HT-29 (cell line): ENCODE measurements at places on chromosomes 6 and 20.
A peak's percentile ranks its signal among the peaks of the same experiment; 100 is the strongest.

DNA sequence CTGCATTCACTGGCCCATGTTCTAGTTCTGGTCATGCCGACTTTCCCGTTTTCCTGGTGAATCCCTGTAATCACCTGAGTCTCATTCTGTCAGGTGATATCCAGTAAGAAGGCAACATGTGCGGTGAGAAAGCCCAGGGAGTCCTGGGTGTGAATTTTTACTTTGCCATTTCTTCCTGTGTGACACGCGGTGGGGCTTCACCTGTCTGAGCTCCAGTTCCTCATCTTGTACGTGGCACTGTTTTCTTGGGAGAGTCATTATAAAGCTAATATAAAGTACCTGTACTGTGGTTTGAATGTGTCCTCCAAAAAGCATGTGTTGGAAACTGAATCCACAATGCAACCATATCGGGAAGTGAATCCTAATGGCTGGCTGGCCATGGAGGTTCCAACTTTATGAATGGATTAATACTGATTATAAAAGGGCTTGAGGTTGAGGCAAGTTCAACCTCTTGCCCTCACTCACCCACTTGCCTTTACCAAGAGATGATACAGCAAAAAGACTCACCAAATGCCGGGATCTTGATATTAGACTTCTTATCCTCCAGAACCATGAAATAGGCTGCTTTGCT, 5.1 kb downstream of the HLA-E start:
- DNase-seq, result no peak

GRCh38 chr6:137647762-137648447, 153.7 kb upstream of the OLIG3 start:
- DNase-seq, result no peak

- DNase-seq, result no peak
Measured at GRCh38 chr6:23563323-23563722, 562.7 kb upstream of the NRSN1 start.

DNA sequence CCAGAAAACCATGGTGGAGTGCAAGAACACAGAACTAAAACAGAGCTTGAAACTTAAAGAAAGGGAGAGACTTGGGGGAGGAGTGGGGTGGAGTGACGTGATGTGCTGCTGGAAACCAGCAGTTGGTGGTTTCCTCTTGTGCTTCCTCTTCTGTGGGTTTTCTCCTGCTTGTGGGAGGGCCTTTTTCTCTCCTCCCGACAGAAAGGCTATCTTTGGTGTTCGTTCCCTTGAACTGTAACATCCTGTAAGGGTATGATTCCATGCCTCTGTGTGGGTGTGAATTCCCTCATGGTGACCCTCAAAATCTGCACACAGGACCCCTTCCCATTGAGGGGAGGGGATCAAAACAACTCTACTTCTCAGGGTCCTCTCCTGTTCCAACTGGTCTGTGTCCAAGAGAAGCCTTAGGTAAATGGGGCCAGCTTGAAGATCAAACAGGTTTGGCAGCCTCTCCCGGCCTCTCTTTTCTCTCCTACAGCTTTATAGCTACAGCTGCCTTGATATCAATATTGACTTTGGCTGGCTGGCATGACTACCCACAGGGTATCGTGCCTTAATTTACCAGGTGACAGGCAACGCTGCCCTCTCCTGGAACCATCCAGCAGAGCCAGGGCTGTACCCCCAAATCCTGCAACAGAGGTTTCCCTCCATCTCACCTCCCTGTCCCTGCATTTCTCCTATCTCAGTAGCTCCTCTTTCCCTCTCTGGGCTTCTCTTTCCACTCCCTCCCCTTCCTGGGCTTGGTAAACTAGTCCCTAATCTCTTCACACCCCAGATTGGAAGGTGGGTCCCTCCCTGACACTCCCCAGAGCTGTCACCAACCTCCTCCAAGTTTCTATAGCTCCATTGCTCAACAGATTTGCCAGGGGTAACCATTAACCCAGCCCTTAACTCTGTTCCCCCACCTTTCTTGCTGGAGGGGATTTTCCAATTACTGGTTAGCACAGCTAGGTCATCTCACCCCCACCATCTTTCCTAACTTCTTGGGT, 1.5 kb upstream of the MSH5 start:
- DNase-seq, result peak; percentile 96

GRCh38 chr6:10624836-10625235, 69.6 kb downstream of the C6orf52 start:
- DNase-seq, result no peak

GRCh38 chr6:133547136-133547535, 306.0 kb downstream of the EYA4 start:
- DNase-seq, result no peak

DNA sequence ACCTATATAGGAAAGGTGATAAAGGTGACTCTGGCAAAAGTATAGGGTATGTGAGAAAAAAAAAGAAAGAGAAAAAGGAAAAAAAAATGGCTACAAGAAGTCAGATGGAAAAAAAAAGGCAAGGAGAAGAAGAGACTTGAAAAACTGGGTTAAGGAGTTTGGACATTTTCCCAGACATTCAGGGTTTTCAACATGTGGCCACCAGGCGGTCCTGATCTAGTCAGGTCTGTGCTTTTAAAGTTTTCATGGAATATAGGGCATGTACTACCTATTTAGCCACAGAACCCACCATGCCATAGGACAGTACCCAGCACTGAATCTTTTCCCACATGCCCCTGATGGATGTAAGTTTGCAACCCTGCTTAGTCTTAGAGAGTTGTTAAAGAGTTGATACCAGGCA, 433.7 kb downstream of the MAFB start:
- peak; percentile 21 for DNase-seq

GRCh38 chr20:61785567-61785816, 280.2 kb downstream of the TAF4 start:
- DNase-seq, result no peak

- DNase-seq, result no peak
Measured at GRCh38 chr20:33555755-33556154, 65.9 kb downstream of the CBFA2T2 start.

- DNase-seq, result no peak
Measured at GRCh38 chr6:21741221-21742109, 147.9 kb downstream of the SOX4 start.

- no peak for DNase-seq
Measured at GRCh38 chr6:12408752-12409151, 118.6 kb downstream of the EDN1 start.

GRCh38 chr20:20261159-20261558, 106.7 kb upstream of the INSM1 start:
- DNase-seq, result no peak

DNA sequence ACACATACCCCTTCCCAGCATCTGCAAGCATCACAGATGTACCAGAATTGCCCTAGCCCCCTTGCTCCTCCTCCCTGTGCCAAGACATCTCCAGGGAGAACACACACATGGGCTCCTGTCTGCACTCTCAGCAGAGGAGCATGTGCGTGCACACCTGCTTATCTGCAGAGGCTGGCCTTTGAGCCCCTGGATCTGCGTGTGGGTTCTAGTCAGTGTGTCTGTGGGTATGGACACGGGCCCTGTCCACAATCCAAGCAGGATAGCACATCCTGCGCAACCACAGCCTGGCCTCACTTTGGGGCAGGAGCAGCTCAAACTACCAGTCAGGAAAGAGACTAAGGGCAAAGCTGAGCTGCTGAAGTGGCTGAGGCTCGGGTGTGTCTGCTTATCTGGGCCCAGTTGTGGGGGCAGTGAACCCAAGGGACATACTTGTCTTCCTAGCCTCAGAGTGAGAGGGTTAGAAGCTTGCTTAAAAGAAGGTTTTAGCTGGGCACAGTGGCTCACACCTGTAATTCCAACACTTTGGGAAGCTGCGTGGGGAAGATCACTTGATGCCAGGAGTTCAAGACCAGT, 41.0 kb downstream of the HM13 start:
- no peak for DNase-seq

- no peak for DNase-seq
Measured at GRCh38 chr6:108118359-108118724, 43.8 kb upstream of the OSTM1 start.

GRCh38 chr20:62550087-62550632, 74.4 kb upstream of the GATA5 start:
- no peak for DNase-seq

DNA sequence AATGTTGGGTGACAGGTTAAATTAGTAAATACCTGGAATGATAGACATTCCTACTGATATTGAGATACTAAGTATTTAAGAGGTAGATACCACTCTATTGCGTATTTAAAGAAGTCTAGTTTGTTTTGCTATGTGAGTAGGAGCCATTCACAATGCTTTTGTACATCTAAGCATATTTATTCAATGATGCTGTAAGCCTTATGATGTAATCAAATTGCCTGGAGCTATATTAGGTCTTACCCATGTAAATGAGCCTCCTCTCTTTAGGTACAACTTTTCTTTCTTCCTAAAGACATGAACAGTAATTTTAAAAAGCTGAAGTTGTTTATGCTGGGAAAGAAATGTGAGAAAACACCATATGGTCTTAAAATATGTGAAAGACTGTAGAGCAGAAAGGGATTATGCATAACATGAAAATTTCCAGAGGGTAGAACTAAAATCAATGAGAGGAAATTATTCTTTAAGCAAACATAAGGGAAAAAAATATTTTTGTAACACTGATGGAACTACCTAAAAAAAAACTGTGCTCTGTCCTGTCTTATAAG, 526.7 kb downstream of the EPHA7 start:
- DNase-seq, result no peak

DNA sequence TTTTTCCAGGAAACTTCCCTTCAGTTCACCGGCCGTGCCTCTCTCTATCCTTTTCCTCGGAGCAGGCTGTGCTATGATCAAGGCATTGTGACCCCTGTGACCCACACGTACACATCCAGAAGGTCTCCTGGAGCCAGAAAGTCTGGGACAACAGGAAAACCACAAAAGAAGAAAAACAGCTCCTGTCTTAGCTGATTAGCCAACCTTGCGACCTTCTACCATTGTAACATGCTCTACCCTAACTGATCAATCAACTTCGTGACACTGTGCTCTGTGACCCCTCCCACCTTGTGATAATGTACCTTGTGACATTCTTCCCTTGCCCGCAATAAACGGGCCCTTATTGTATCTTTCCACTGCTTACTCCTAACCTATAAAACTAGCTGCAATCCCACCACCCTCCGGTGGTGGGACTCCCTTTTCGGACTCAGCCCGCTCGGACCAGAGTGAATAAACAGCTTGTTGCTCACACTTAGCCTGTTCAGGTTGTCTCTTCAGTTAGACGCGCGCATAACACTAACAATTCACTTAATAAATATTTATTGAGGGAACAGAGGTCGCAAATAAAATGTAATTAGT, 24.2 kb downstream of the ZNF311 start:
- peak; percentile 92 for DNase-seq

- DNase-seq, result peak; percentile 62
Measured at GRCh38 chr20:62602550-62602949, 39.8 kb upstream of the SLCO4A1 start.

DNA sequence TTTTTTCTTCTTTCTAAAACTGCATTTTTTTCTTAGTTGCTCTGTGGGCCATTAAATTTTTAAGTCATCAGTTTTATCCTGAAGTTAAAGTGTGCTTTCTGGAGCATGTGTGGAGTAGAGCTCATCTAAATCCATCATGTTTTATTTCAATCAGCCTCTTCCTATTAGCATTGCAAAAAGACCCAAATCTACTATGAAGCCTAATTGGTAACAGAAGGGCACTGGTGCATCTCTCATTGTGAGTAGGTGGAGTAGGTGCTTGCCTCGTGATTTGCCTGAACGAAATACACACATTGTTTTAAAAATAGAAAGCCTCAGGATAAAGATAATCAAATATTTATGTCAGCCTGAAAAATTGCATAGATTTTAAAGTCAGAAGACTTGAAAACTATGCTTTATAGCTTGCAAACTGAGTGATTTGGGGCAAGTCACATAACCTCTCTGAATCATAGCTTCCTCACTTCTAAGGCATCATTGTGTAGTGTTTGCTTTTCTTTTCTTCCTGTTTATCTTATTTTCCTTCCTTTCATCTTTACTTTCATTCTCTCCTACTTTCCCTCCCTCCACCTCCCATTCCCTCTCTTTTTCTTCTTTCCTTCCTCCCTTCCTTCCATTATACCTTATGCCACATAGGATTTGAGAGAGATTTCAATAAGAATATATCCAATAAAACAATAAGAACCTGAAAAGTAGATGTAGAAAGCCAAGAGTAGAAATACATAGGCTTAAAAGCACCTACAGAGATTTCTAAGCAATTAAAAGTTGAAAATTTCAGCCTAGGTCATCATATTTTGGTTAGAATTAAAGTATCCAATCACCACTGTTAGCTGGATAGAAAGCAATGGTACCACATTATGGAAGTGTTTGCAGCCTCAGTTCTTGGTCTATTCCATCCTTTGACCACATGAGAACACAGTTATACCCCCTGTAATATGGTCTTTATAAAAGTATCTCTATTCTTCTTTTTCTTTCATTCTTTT, 49.6 kb upstream of the RNF146 start:
- DNase-seq, result no peak

DNA sequence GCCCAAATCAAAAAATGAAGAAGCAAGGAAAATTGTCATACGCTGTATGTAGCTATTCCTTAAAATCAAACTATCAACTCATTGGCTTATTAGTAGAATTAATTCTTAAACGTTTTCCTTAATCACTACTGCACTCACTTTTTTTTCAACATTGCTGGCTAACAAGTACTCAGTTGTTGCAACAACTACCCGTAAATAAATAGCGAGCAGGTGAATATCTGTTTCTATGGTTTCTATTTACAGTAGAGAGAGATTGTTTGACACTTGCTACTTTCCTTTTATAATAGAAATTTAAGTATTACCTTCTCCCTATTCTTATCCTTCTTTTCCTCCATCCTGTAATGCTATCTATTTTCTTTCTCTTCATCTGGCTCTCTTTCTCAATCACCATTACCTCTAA, 25.1 kb downstream of the FRK start:
- DNase-seq, result no peak

- no peak for DNase-seq
Measured at GRCh38 chr6:154266560-154267099, 90.0 kb downstream of the IPCEF1 start.

DNA sequence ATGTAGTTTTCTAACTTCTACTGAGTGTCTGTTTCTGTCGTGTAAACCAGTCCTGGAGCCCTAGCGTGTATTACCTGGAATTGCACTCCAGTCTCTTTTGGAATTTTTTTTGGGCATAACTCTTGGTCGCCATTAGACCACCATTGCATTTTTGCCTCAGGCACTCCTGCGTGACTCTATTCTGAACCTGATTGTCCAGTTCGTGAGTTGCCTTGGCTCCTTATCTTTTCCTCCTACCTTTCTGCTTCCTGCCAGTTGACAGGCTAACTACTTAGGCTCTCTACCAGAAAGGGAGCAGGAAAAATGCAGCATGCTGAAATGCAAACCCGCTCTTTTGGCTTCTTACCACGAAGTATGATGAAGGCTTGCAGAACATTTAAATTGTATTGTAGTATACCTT, 490.9 kb upstream of the SOX4 start:
- DNase-seq, result peak; percentile 42

DNA sequence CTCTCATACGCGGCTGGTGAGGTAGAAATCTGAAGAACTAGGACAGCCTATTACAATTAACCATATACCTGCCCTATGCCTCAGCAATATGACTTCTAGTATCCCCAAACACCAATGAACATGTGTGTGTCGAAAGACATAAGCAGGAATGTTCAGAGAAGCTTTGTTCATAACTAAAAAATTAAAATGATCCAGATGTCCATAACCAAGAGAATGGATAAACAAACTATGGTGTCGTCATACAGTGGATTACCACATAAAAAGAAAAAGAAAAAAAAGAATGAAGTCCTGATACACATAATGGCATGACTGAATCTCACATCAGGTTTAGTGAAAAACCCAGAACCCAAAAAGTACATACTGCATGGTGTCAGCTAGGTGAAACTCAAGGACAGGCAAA, 73.9 kb downstream of the MDN1 start:
- DNase-seq, result no peak
